NCI-H1436 (cell line): ENCODE measurements at places on chromosomes 2 and 18.

DNA sequence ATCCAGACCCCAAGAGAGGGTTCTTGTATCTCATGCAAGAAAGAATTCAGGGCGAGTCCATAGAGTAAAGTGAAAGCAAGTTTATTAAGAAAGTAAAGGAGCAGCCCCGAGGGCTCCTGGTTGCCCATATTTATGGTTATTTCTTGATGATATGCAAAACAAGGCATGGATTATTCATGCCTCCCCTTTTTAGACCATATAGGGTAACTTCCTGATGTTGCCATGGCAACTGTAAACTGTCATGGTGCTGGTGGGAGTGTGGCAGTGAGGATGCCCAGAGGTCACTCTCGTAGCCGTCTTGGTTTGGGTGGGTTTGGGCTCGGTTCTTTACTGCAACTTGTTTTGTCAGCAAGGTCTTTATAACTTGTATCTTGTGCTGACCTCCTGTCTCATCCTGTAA, 750.2 kb upstream of the FANCL start:
- DNase-seq, result no peak

DNA sequence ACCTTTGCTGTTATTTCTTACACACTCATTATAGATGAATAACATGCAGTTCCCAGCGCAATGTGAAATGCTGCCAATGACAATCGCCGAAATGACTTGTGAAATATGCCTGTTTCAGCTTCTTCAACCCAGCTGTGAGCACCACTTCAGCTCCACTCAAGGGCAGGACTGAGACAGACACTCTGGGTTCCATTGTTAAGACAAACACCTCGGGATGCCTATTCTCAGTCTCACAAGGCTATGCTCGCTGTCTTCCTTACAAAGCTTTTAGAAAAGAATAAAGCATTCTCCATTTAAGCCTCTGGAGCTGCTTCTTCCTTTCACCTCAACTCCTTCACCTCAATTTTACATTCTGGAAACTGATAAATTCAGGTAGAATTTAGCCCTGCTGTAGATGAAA, 4.2 kb downstream of the CBLN2 start:
- no peak for DNase-seq

- no peak for DNase-seq
These were observed 64.8 kb upstream of the ALKAL2 start for GRCh38 chr2:352696-353095.

DNA sequence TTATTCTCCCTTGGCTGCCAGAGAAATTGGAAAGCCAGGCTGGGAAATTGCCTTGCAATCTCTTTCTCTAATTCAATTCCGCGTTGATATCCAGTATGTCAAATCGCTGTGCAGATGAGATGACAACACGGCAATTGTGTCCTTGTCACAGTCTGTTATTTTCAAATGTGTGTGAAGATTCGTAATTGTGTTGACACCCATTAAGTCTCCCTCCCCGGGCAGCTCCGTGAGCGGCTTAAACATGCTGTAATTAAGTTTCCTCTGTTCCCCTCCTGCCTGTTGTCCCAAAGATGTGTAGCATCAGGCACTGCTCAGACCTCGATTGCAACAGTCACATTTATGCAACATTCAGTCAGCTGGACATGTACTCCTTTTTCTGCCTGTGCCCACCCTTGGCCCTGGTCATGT, 209.5 kb downstream of the LPIN1 start:
- no peak for DNase-seq
